NCI-H1694 (cell line): ENCODE measurements at places on chromosomes 5 and 9.

GRCh38 chr5:68220914-68221313, 5.4 kb downstream of the PIK3R1 start:
- no peak for DNase-seq

DNA sequence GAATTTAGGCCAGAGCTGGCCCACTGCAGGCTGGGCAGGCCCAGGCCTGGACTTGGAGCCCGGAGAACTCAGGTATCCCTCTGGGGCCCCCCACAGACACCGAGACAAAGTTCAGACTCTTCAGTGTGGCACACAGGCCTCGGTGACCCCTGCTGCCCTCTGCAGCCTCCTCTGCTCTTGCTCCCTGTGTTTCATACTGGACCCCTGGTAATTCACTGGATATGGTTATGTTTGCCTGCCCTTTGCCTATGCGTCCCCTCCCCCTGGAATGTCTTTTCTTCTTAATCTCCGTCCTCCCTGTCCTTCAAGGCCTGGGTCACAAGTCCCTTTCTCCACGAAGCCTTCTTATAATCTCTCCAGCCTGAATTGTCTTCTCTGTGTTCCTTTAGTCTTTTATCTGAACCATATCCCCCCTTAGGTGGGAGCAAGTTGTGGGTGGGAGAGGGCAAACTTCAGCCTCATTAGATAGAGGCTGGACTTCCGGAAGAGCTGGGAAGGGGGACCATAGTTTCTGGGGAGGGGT, 30.1 kb downstream of the GSN start:
- no peak for DNase-seq

DNA sequence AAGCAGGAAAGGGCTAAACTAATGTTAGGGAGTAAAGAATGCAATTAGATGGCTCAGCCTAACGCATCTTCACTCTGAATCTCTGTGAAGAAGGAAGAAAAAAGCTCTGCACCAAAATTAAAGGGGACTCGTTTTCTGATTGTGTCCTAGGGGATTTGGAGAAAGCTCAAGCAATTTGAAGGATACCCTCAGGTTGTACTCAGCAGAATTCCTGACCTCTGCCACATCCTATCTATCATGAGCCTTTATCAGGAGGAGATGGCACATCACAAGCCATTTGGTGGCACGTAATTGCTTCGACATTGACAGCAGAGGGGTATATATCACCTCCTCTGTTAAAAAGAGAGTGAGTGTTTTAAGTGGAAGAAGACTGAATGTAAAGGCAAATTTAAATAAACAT, 32.2 kb upstream of the EBF1 start:
- no peak for DNase-seq

GRCh38 chr5:156589946-156590216, 260.2 kb upstream of the PPP1R2B start:
- no peak for DNase-seq

DNA sequence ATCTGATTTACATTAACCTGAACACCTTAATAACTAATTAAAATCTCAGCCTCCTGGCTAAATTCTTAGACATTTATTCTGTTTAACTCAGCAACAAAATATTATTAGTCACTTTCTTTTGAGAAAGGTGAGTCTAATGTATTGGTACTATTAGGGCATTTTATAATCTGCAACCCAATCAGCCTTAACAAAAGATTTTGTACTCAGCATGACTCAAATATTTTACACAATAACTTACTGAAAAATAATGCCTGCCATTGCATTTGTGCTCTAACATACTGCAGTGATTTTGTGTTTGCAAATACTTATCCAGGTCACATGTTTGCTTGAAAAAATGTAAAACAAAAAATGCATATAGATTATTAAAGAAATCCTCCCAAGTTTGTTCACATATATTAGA, 1129.9 kb downstream of the TAF11L14 start:
- DNase-seq: no peak

DNA sequence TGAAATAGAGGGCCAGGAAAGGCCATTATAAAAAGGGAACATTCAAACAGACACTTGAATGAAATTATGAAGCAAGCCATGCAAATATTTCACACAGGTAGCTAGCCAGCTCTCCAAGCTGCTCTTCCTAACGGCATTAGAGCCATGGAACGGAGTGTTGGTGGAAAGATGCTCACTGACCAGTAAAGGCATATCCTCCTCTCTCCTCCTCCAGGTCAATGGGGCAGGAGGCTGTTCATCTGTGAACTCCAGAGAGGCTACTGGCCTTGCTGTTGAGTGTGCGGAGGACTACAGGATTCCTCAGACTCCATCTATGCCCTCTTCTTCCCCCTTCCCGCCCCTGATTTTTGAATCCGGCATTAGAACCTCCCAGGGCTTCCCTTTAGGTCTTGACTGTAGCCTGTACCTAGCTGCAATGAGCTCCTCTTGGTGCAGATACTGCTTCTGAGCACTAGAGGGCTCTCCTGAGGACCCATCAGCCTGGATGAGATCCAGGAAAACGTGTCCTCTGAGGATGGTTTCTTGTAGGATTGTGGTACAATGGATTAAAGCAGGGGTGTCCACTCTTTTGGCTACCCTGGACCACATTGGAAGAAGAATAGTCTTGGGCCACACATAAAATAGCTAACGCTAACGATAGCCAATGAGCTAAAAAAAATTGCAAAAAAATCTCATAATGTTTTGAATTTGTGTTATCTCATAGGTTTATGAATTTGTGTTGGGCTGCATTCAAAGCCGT, 162.2 kb downstream of the SREK1 start:
- peak; percentile 63 for DNase-seq

DNA sequence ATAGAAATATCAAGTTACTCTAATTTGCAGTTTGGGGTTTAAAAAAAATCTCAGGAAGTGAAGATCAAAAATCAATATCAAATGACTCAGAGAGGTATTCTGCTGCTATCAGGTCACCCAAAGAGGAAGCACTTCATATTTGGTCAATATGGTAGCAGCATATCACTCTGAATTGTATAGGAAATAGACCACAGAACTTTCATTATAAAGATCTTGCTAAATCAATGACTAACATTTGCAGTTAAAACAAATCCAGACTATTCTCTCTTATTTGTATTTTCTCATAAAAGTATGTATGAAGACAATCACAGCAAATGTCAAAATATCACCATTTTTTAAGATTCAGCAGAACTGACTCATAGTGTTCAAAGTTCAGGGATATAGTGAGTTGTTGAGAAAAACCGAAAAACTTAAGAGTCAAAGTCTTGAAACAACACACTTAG, 105.8 kb upstream of the PCSK1 start:
- no peak for DNase-seq

DNA sequence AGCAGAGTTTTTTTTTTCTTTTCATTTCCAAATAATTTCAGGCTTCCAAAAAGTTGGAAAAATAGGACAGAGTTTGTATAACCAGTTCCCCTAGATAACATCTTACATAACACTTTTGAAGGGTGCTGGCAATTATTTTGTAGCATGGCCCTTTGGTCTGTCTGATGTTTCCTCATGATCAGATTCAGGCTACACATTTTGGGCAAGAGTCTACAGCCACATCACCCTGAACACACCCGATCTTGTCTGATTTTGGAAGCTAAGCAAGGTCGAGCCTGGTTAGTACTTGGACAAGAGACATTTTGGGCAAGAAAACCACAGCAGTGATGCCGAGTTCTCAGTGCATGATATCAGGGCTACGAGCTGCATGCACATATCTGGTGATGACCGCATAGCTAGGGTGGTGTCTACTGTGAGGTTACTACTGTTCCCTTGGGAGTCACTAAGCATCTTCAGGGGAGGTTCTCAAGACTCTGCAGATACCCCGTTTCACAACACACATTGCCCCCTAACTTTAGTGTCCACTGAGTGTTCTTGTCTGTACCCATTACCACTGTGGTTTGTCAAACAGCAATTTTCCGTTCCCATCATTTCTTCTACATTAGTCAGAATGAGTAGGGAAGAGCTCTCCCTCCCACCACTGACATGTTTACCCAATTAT, 86.2 kb downstream of the TTC39B start:
- no peak for DNase-seq

DNA sequence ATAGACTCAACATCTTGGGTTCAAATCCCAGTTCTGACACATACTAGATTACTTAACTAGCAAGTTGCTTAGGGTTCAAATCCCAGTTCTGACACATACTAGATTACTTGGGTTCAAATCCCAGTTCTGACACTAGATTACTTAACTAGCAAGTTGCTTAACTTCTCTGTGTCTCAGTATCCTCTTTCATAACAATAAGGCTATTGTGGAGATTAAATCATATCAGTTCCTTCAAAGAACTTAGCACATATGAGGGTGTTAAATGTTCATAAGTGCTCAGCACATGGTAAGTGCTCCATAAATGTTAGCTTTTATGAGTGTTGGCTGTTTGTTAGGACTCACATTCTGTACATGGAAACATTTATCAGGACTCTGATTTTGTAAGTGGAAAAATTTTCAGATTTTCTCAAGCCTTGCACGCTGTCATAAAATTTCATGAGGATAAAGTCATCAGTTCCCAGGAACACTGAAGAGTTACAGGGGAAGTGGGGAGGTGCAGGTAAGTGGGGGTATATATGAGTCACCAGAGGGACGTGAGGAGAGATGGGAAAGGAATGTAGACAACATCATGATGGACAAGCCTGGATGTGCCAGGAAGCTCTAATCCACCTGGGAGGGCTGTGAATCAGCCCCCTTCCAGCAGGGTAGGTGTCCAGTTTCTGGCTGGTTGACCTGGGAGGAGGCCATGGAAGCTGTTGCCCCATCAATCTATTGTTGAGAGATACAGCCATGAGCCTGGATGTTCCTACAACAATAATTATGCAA, 532.2 kb upstream of the WWC1 start:
- DNase-seq: no peak

- DNase-seq: no peak
Observed at GRCh38 chr5:1063661-1064382, 48.0 kb downstream of the SLC12A7 start.

GRCh38 chr5:115774684-115775083, 41.8 kb downstream of the CDO1 start:
- no peak for DNase-seq

DNA sequence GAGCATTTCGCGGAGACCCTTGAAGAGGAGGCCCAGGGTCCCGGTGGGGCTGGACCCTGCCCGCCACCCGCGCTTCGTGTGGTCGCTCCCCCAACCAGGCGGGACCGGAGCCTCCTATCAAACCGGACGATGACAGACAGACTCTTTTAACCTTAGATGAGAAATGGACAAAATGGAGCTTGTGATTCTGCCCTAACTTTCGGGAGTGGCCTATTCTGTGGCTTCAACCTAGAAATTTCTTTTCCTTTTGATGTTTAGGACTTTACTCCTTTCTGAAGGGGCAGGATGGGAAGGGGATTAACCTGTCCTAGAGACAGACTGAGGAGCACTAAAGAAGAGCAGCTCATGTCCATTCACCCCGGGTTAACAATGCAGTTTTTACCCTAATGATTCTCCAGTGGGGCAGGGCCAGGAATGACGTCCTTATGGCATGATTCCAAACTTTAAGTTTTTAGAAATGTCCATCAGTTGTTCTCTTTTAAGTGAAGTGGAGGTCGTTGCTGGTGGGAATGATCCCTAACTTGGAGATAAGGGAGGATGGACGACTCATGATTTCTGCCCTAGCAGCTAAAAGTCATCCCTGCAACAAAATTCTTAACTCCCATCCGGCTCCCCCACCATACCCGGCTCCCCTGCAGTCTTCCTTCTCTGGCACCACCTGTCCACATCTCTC, 1.0 kb downstream of the NIPSNAP3A start:
- peak; percentile 3 for DNase-seq

DNA sequence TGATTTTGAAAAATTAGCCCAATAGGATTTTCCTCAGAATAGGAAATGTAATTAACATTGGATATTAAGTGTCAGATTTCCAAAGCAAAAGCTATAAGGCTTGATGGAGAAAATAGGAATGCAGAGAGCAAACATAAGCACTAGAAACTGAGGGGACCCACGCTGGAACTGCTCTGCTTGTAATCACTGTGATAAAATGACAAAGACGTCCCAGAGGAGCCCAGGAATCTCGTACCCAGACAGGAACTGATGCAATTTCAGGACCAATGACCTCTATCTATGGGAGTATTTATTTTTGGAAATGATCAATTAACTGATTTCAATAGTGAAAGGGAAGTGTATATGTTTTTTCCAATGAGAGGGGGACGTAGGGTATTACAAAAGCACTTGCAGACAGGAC, 714.5 kb upstream of the WWC1 start:
- no peak for DNase-seq

- DNase-seq: no peak
Observed at GRCh38 chr5:132474131-132474723, 16.3 kb downstream of the IRF1 start.

DNA sequence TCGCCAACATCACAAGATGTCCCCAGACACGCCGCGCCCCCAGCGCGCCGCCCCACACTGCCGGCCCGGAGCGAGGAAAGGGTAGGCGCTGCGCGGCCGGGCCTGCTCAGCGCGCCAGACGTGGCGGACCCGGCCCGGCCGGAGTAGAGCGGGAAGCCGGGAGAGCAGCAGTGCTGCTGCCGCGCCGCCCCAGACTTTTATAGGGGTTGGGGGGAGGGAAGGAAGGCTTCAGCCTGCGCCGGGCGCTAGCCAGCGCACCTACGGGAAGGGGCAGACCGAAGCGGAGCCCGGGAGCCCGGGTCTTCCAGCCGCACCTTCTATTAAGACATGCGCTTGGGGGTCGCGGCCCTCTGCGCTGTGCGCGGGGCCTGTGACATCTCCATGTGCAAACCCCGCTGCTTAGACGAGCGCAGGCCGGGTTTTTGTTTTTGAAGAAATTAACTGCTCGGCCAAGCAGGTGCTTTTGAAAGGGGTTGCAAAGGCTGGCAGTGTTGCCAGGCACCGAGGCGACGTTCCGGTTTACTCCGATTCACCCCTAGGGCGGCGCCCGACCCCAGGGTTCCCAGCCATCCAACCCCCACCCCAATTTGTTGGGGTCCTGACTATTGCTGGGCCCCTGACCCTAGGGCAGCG, 353 bp upstream of the PAX5 start:
- no peak for DNase-seq

- no peak for DNase-seq
Observed at GRCh38 chr5:1641041-1641440, 117.3 kb upstream of the LPCAT1 start.

DNA sequence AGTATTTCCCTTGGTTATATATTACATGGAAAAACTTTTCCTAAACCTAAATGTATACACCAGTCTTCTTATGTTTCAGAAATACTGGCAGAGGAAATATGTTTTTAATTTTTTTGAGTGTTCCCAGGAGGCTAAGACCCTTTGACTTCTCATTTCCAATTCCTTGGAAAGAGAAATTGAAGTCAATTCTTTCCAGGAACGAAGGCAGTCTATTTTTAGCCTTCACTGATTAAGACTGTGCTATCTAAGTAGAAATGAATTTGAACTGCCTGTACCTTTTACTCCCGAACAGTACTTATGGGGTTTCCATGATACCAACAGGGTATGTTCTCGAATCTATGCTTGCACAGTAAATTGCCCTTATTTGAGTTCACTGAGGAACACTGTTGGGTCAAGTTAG, 340.3 kb upstream of the CD180 start:
- no peak for DNase-seq

- no peak for DNase-seq
Observed at GRCh38 chr5:176427971-176428370, 11.6 kb upstream of the CLTB start.

DNA sequence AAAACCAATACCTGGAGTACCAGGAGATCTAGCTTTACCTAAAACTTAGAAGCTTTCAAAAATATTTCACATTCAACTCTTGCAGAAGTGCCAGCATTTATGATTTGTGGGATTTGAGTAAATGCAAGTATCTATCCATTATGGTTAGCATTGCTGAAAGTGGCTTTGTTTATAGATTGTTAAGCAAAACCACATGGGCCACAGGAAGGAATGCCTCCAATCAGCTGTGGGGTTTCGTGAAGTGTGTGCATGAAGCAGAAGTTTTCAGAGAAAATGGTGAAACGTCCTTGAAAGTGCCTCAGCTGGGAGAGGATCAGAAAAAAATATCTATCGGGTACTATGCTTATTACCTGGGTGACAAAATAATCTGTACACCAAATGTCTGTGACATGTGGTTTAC, 4.2 kb downstream of the LECT2 start:
- no peak for DNase-seq
